ENCODE measurements at places on chromosomes 1 and 21. TPM values are rescaled to one million over a fixed set of nuclear protein-coding genes. Genes with fewer than 3 reads are reported as not detected.

DNA sequence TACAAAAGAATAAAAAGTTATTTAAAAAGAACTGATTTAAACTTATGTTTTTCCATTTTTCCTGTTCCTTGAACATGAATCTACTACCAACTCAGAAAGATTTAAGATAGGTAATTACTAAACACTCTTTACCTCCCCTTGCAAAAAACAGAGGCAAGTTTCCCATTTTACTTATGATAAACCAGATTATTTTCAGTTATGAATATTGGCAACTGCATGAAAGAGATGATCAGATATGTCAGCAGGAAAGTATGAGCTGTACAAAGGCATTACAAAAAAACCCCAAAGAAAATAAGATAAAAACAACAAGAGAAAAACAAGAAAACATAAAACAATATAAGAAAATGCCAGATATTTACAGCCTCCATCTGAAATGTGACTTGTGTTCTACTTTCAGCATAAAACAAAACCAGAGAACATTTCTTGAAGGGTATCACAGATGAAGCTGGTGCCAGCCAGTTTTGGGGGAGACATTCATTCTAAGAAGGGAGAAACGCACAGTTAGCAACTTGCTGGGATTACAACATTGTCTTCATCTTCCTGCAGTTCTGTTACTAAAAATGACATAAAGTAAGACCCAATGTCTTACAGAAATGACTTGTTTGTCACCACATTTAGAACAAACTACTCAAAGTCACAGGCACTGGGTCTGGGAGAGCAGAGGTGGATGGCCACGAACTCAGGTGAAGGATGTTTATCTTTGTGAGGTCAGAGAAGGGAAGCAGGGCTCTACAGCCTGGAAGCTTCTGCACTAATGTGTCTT is 19.1 kb downstream of the ZC3H12A start:
- DNase-seq: no peak

DNA sequence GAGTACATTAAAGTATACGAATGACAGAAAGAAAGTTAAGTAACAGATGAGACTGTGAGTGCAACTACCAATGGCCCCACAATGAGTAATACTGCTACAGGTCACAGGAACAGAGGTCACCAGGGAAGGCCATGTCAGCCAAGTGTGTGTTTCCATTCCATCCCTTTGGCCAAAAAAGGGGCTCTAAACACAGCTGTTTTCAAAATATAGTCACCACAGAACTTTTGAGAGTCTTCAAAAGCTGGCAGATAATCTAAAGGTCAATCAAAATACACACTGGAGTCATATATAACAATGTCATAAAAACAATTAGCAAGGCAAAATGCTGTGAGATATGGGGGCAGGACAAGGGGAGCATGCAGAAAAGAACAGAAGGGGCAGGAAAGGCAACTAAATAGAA is 10.2 kb downstream of the USP24 start:
- DNase-seq: no peak

- DNase-seq: peak; percentile 60
Measured at GRCh38 chr1:56688522-56689026, 43.5 kb downstream of the PRKAA2 start.

DNA sequence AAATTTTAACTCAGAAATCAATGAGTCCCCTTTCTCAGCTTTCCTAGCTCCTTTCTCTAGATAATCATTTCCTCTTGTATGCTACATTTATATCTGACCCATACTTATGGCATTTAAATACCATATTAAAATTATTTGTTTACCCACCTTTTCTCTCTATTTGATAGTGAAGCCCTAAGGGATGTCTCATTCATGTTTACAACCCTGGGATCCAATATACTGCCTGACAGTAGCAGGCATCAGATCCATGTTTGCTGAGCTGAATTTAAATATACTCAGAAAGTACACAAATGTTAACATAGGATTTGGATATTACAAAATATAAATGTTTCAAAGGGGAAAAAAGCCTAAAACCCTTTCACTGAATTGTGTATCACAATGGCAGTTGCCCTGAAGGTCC is 26.5 kb downstream of the SCMH1 start:
- no peak for DNase-seq

GRCh38 chr1:241841691-241842090 is 6.3 kb upstream of the EXO1 start:
- DNase-seq: no peak

DNA sequence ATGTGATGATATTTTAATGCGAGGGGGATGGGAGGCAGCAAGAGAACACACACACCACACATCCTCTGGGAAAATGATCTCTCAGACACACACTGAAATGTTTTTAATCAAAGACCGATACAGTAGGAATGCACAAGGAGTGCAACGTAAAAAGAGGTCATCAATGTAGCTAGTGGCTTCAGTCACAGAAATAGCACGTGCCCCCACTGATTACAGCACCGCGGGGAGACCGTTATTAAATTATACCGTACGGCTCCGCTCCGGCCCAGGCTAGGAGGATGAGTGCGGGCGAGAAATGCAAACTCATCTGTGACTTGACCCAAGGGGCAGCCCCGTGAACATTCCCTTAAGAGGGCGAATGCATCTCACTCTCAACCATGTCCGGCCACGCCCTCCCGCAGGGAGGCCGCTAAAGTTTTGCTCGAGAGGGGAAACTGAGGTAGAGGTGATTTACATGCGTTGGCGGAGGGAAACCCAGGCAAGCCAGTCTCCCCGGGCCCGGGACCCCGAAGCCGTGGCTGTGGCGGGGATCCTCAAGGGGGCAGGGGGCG is 552 bp downstream of the UBR4 start:
- peak; percentile 71 for DNase-seq

DNA sequence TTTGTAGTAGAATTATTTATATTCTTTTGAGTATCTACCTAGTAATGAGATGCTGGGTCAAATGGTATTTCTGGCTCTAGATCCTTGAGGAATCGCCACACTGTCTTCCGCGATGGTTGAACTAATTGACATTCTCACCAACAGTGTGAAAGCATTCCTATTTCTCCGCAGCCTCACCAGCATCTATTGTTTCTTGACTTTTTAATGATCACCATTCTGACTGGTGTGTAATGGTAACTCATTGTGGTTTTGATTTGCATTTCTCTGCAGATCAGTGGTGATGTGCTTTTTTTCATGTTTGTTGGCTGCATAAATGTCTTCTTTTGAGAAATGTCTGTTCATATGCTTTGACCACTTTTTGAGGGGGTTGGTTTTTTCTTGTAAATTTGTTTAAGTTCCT is 15.3 kb upstream of the IL23R start:
- DNase-seq: no peak

- DNase-seq: peak; percentile 96
Measured at GRCh38 chr1:22753481-22753971, 42.9 kb downstream of the EPHB2 start.

DNA sequence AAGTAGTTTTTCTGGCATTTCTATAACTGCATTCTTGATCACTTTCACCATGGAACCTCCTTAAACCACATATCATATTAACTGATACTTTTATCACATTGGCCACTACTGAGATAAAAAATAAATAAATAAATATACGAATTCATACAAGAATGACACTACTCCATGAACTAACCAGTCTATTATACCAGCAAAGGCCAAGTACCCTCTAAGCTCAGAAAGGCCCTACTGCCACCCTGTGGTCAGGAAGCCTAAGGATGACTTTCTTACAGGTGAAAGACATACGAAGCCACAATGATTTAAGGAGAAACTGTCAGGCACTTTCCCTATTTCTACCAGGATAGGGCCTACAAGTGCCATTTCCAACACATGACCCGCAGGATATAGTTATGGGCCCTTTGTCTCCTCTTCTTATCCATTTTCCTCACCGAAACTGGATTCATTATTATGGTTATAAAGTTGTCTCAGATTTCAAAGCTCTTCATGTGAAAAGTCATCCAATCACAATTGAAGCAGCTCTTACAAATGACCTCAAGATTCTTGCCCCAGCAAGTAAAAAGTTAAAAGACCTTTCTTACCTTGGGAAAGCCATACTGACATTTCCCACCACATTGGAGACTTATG is 23.9 kb downstream of the DNAJC8 start:
- DNase-seq: peak; percentile 85

- no peak for DNase-seq
Measured at GRCh38 chr1:203278885-203279406, 26.4 kb upstream of the BTG2 start.

DNA sequence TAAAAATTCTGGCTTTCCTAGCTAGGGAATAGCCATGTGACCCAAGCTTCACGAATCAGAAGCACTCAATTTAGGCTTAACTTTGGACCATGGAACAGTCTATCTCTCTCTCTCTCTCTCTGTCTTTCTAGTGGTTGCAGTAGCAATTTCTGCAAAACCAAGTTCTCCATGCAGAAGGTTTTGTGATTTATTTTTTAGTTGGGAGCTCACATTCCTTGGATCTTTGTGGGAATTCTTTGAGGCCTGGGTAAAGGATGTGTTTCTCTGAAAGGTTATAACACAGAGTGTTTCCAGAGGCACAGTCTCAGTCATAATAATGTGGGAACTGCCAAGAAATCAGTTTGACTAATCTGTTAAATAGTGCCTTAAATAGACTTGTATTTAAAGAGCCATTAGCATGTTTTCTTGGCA is 112.3 kb upstream of the COL11A1 start:
- no peak for DNase-seq

DNA sequence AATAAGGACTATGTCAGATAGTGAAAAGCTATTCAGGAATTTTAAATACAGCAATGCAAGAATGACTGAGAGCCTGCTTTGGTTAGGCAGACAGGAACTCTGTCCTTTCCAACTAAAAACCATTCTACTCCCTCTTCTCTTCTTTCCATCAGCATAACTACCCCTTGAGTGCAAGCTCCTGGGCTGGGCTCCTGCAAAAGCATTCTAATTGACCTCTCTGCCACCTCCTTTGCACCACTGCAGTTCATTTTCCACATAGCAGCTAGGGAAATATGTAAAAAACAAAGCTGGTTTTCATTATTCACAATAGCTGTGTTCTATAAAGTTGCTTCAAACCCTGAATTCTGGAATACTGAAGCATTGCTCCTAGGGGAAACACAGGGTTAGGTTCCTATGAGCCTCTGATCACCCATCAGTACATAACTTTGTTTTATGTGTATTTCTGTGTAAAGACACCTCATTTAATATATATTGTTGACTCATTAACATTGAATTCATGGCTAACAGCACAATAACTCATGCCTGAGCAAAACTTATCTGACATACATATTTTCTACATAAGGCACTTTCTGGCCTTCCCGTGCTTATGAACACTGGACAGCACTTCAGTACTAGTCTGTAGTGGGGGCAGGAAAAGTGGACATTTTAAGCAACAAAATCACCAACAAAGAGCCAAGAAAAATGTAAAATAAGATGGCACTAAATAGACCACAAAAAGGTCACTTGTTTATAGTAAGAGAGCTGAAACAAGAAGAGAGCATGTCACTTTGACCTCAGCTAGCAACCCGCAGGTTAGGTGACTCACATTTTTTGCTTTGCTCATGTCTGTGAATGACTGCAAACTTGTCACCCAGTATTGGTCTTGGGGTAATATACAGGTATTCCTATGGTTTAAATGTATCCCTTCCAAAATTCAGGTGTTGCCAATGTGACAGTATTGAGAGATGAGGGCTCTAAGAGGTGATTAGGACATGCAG is 57.9 kb upstream of the IRF2BP2 start:
- no peak for DNase-seq

DNA sequence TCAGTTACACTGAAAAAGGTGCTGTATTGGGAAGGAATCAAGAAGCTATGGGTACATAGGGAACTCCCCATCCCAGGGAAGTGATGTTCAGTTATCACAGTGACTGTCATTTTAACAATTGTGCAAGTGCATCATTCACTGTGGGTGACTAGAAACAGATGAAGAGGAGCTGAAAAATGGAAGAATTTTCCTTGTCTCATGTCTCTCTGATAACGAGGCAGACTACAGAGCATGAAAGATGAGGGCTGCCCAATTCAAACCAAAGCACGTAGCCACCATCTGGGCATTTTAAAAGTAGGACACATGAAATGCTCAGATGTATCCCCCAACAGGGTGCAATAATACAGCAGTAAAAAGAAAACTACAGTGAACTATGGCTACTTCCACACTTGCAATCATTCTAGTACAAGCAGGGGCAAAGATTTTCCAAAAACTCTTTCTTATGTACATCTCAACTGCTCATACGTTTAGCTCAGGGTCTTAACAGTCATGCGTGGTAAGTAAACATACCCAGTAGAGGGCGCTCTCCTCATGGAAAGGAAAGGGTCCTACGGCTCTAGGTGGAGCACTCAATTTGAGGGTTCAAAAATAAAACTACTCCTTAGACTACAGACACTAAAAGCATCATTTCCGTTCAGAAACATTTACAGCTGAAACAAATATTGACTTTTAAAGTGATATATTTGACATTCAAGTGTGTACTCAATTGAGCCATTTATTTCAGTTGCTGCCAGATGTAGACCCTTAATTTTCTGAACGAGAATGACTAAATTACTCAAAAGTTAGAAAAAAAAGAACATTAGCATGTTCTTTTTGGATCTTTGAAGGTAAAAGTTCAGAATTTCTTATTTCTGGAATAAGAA is 143.2 kb downstream of the KCTD3 start:
- DNase-seq: no peak

DNA sequence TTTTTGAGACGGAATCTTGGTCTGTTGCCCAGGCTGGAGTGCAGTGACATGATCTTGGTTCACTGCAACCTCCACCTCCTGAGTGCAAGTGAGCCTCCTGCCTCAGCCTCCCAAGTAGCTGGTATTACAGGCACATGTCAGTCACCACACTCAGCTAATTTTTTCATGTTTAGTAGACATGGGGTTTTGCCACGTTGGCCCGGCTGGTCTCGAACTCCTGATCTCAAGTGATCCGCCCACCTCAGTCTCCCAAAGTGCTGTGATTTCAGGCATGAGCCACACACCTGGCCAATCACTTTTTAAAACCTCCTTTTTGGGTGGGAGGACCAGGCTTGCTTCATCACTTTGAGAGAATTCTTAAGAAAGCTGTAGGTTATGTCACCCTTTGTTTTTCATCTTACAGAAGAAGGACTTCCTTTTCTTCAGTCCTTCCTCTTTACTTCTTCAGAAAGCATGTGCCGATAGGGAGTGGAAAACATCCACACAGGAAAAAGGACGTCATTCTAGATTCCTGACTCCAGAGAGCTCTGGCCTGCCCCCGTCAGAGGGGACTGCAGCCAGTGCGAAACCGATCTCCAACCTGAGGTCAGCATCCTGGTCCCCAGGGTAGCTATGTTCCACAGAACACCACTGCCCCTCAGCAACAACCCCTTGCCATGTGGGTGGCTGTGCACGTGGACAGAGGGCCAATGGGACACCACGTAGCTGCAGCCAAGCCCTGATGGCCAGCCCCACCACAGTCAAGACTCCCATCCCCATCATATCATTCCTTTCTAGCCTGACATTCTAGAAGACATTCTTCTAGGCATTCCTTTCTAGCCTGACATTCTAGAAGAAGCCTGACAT is 21.9 kb downstream of the NCF2 start:
- no peak for DNase-seq

- no peak for DNase-seq
Measured at GRCh38 chr1:242081446-242081845, 82.5 kb upstream of the MAP1LC3C start.

The POMGNT1 gene
- 45.6 TPM for total RNA-seq

The C4BPB gene
- not detected for total RNA-seq

The FGR gene
- 0.36 TPM for total RNA-seq

The KMO gene
- total RNA-seq: under 0.01 TPM

The FGGY gene
- 24.6 TPM for total RNA-seq

The TDRD10 gene
- total RNA-seq: not detected

All from osteoblast (primary cell).